ENCODE measurements at places on chromosomes 7 and 10. TPM values are rescaled to one million over a fixed set of nuclear protein-coding genes. Genes with fewer than 3 reads are reported as not detected.

- no peak overlapping the region for H3K27ac ChIP-seq
- H3K27me3 ChIP-seq, result peaks cover 11% of the 10 kb centered on the region
- no peak for DNase-seq
- no peaks in the 10 kb centered on the region for H3K4me1 ChIP-seq
These were observed 9.5 kb upstream of the AUTS2 start for GRCh38 chr7:69588773-69589172.

- no peak overlapping the region for H3K4me3 ChIP-seq
- H3K36me3 ChIP-seq, result peaks cover 8% of the 10 kb centered on the region
- peaks cover 21% of the 10 kb centered on the region for H3K4me1 ChIP-seq
These were observed 13.6 kb downstream of the TTYH3 start for GRCh38 chr7:2645274-2645868.

- no peak overlapping the region for H3K4me3 ChIP-seq
- no peak for DNase-seq
- H3K36me3 ChIP-seq, result no peaks in the 10 kb centered on the region
- no peaks in the 10 kb centered on the region for H3K4me1 ChIP-seq
- peaks cover 15% of the 10 kb centered on the region for H3K27me3 ChIP-seq
These were observed 144.7 kb upstream of the PDE1C start for GRCh38 chr7:32214913-32215312.

DNA sequence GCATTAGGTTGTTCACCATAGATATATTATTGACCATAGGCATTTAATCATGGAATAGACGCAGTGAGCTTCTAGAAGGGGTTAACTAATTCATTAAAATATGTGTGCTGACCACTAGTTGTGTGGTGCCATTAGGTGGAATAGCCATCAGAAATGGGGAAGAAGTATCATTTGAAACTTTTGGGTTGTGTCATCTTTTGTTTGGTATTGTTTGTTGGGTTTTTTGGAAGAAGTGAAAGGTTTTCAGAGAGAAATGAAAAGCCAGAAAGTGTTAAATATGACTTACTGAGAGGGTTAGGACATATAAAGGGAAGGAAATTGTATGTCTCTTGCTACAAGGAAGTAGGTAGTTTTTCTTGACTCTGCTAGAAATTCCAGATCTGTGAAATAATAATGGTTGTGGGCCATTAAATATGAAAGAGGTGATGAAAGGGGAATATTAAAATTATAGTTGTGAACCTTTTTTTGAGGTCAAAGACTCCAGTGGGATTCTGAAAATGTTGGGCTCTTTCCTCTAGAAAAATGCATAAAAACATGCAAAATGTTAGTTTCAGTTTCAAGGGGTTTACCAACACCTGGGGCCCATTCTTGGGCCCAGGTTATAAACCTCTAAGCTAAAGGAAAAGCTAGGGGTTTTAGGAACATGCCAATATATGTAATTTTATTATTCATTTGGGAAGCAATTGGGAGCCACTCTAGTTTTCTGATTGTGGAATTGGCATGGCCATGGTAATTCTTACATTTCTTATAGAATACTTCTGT, 348.5 kb downstream of the BBS9 start:
- no peaks in the 10 kb centered on the region for H3K27me3 ChIP-seq
- no peak overlapping the region for H3K27ac ChIP-seq
- H3K36me3 ChIP-seq, result no peaks in the 10 kb centered on the region

DNA sequence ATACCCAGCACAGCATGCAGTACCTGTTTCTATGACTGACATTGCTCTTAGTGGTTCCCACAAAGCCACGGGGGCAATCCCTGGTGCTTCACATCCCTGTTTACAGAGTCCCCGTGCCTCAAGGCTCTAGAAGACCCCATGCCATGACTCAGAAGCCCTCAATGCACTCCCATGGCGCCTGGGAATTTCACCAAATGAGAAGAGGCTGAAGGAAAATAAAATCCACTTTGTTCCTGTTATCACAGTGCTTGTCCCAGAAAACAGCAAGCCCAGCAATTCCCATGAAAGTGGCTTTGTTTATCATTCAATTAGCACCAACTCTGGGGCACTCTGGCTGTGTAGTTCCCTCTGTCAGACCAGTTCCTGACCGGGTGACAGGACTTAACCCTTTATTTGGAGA, 268.3 kb downstream of the TNS3 start:
- H3K4me1 ChIP-seq, result peaks cover 24% of the 10 kb centered on the region
- no peak overlapping the region for H3K27ac ChIP-seq
- H3K36me3 ChIP-seq, result no peaks in the 10 kb centered on the region

- H3K27me3 ChIP-seq, result no peaks in the 10 kb centered on the region
- H3K36me3 ChIP-seq, result peaks cover 44% of the 10 kb centered on the region
- H3K4me3 ChIP-seq, result no peak overlapping the region
- peak overlapping the region; percentile 26 for H3K27ac ChIP-seq
- no peak for DNase-seq
These were observed 108.9 kb downstream of the UPF2 start for GRCh38 chr10:11933577-11934223.

- no peaks in the 10 kb centered on the region for H3K4me1 ChIP-seq
- peaks cover 98% of the 10 kb centered on the region for H3K27me3 ChIP-seq
- no peaks in the 10 kb centered on the region for H3K36me3 ChIP-seq
- H3K4me3 ChIP-seq, result no peak overlapping the region
- DNase-seq, result no peak
These were observed 2.5 kb downstream of the HOXA13 start for GRCh38 chr7:27197137-27198042.

DNA sequence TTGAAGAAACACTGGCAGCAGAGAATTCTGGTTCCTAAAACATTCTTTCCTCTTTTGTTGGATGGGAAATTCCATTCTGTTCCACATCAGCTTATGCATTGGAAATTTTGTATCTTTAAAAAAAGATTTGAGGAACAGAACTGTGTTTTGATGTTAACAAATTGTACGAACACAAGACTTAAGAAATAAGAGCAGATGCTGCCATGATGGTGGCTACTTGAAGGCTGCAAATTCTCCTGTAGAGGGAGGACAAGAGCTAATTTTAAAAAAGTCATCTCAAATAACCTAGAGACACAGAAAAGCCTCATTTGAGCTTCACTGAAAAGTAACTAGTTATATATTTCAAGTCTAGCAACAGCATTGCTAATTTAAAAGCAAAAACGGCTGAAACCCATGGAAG, 29.8 kb downstream of the NDUFB2 start:
- DNase-seq, result peak; percentile 27
- H3K27me3 ChIP-seq, result no peaks in the 10 kb centered on the region
- H3K36me3 ChIP-seq, result peaks cover 14% of the 10 kb centered on the region

DNA sequence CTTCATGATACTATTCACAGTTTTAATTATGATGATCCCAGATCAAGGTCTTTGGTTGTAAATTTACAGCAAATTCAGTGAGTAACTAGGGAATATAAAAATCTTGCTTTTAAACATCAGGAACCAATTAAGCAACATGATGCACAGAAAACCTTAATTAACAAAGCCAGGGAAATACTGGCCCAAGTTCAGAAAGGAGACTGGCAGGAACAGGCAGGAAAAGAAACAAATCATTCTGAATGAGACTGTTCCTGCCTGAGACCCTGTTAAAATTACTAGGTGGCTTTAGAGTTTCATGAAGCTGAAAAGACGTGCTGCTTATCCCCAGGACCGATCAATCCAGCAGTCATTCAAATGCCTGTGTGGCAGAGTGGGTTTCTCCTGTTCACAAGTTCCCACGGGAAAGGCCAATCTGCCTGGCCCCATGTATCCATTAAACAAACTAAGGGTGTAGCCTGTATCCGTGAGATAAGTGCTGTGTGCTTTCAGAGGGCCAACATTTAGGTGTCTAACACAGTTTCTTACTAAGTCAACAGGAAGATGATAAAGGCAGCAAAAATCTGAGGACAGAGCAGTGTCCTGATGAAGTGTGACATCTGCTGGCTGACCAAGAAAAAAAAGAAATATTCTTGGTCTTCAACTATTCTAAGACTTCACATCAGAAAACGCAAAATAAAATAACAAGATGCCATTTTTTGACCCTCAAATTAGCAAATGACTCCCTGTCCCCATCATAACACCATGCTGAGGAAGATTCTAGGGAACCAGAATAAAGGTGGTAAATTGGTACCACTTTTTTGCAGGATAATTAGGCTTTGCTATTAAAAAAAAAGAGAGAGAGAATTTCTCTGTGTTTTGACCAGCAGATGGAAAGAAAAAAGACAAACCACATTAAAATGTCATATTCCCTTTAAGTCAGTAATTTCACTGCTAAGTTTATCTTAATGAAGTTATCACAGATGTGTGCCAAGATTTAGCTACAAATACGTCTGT, 34.2 kb downstream of the PUS7 start:
- no peaks in the 10 kb centered on the region for H3K27me3 ChIP-seq
- H3K27ac ChIP-seq, result no peak overlapping the region
- peak; percentile 80 for DNase-seq
- no peaks in the 10 kb centered on the region for H3K4me1 ChIP-seq
- H3K4me3 ChIP-seq, result no peak overlapping the region
- peaks cover 5% of the 10 kb centered on the region for H3K36me3 ChIP-seq

DNA sequence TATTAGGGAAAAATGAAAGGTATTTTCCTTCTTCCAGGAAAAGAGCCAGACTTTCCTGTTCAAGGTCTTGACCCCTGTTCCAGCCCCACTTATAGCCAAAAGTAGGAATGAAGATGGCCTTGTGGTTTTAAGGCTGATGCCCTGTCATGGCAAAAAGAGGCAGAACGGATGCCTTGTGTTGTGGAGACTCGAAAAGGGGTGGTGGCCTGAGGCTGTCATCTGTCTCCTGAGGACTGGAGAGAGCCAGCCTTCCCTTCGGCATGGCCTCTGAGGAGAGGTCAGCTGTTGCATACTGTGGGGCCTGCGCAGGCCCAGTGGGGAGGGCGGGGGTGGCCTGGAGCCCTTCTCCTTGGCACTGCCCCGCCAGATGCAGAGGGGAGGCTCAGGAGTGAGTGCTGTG, 166.0 kb upstream of the EEPD1 start:
- H3K36me3 ChIP-seq, result no peaks in the 10 kb centered on the region
- H3K4me1 ChIP-seq, result no peaks in the 10 kb centered on the region
- H3K27ac ChIP-seq, result no peak overlapping the region
- H3K27me3 ChIP-seq, result no peaks in the 10 kb centered on the region

DNA sequence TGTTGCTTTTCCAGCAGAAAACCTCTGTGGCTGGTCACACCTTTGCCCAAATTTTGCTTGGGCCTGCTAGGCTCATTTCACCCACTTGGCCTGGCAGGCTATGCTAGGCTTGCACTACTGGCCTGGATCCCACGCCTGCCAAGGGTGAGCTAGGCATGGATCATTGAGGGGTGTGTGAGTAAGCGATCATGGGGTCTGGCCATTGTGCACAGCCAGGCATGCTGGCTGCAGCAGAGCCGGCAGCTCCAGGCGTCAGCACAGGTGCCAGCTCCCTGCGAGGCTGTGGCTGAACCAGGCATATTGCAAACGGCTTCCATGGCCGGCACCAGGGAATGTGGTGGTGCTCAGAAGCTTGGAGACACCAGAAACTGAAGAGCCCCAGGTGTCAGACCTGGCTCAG, 19.2 kb downstream of the CFAP70 start:
- no peak overlapping the region for H3K4me3 ChIP-seq
- no peaks in the 10 kb centered on the region for H3K36me3 ChIP-seq
- no peak overlapping the region for H3K27ac ChIP-seq
- no peaks in the 10 kb centered on the region for H3K27me3 ChIP-seq
- DNase-seq, result no peak
- H3K4me1 ChIP-seq, result no peaks in the 10 kb centered on the region

- H3K4me3 ChIP-seq, result no peak overlapping the region
- no peak overlapping the region for H3K27ac ChIP-seq
- DNase-seq, result no peak
- H3K4me1 ChIP-seq, result no peaks in the 10 kb centered on the region
These were observed 4.5 kb upstream of the ATP6V0E2 start for GRCh38 chr7:149869291-149869650.

- no peak overlapping the region for H3K27ac ChIP-seq
- H3K36me3 ChIP-seq, result no peaks in the 10 kb centered on the region
- no peaks in the 10 kb centered on the region for H3K4me1 ChIP-seq
- no peaks in the 10 kb centered on the region for H3K27me3 ChIP-seq
These were observed 124.2 kb upstream of the SEM1 start for GRCh38 chr7:96833676-96834453.

DNA sequence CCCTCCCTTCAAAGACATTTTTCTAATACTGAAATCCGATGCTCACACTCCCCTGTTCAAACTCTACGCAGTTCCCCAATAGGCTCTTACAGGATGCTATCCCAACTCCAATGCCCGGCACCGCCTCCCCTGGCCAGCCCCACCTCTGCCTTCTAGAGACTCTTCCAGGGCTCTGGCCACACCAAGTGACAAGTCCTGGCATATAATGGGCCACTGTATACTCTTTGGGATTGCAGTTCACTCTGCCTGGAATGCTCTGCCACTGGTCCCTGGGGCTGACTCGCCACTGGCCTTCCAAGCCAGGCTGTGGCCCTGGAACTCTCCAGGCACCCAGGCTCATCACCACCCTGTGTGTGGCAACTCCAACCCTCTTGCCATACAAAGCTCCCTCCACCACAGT, 3.1 kb upstream of the BRI3 start:
- DNase-seq, result no peak
- no peak overlapping the region for H3K4me3 ChIP-seq
- H3K36me3 ChIP-seq, result no peaks in the 10 kb centered on the region
- H3K4me1 ChIP-seq, result no peaks in the 10 kb centered on the region

GRCh38 chr7:99195867-99196266, 12.0 kb downstream of the KPNA7 start:
- H3K4me3 ChIP-seq, result no peak overlapping the region
- no peaks in the 10 kb centered on the region for H3K27me3 ChIP-seq
- H3K27ac ChIP-seq, result no peak overlapping the region
- H3K4me1 ChIP-seq, result no peaks in the 10 kb centered on the region

DNA sequence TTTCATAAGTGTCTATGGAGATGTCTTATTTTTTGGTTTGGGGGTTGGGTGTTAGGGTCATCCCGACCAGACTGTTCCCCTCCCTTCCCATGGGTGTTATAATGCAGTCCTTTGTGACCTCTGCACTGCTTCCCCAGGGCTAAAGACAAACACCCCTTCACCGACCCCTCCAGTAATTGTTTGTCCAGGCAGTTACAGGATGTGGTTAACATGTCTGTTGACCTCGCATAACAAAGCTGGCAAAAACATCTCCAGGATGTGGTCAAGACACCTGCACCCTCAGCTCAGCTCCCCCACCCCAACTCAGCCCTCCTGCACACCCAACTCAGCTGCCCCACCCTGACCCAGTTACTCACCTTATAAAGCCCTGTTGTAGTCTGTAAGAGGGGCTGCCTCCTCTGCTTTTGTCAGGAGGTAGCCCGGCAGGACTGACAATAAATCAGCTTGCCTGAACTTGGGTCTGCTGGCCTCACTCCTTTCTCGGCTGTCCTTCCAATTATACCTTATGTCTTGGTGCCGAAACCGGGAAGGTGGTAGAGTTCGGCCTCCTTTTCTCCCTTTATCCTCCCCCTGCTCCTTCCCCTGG, 102.2 kb downstream of the ZNF92 start:
- peak; percentile 3 for DNase-seq
- no peaks in the 10 kb centered on the region for H3K4me1 ChIP-seq
- H3K36me3 ChIP-seq, result no peaks in the 10 kb centered on the region
- H3K27ac ChIP-seq, result no peak overlapping the region
- H3K4me3 ChIP-seq, result no peak overlapping the region
- H3K27me3 ChIP-seq, result no peaks in the 10 kb centered on the region

WIPF3 gene
- 1.3 TPM for total RNA-seq

TMEM196 gene
- total RNA-seq, result not detected

TBXAS1 gene
- total RNA-seq, result 4.1 TPM

ITGA8 gene
- total RNA-seq, result 1.6 TPM

HOXA2 gene
- total RNA-seq, result 0.27 TPM

MSMB gene
- total RNA-seq, result not detected

NEUROG3 gene
- not detected for total RNA-seq

TSPAN13 gene
- total RNA-seq, result 34.2 TPM

LOXL4 gene
- total RNA-seq, result 10.9 TPM

TRIL gene
- total RNA-seq, result 5.2 TPM

TMEM273 gene
- total RNA-seq, result not detected

TLX1 gene
- total RNA-seq, result 2.9 TPM

OR6B1 gene
- not detected for total RNA-seq

Measured in cardiac muscle cell (in vitro differentiated cells and primary cell).